ENCODE measurements at places on chromosomes 12 and 14.
A peak's percentile ranks its signal among the peaks of the same experiment; 100 is the strongest.

- DNase-seq: no peak
Measured at GRCh38 chr12:78719721-78720120, 144.9 kb upstream of the SYT1 start.

- DNase-seq: no peak
Measured at GRCh38 chr12:27682534-27682933, 13.7 kb upstream of the REP15 start.

- DNase-seq: no peak
Measured at GRCh38 chr14:103463149-103463548, 59.5 kb downstream of the CKB start.

GRCh38 chr12:122166422-122167349, 7.3 kb downstream of the IL31 start:
- no peak for DNase-seq

- DNase-seq: peak; percentile 56
Measured at GRCh38 chr12:30753751-30754382, 884 bp downstream of the CAPRIN2 start.

GRCh38 chr14:94051115-94051514, 25.0 kb downstream of the OTUB2 start:
- no peak for DNase-seq

DNA sequence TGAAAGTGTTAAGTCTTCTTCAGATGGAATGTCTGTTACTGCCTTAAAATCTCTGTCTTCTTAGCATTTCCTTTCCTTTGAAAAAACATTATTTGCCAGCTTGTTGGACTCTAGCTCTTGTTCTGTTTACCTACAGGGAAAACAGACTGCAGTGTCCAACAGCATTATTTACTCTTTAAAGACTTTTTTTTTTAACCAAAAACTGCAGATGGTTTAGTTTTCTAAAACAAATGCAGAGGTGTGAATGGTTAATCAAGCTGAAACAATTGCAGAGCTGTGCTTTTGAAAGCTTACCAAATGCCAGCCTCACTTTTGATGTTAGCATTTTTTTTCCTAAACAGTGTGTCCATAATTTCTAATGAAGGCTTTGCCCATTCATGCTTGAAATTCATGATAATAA, 323.3 kb downstream of the TMEM117 start:
- DNase-seq: no peak

GRCh38 chr12:6775185-6776174, 3.2 kb downstream of the LAG3 start:
- no peak for DNase-seq

DNA sequence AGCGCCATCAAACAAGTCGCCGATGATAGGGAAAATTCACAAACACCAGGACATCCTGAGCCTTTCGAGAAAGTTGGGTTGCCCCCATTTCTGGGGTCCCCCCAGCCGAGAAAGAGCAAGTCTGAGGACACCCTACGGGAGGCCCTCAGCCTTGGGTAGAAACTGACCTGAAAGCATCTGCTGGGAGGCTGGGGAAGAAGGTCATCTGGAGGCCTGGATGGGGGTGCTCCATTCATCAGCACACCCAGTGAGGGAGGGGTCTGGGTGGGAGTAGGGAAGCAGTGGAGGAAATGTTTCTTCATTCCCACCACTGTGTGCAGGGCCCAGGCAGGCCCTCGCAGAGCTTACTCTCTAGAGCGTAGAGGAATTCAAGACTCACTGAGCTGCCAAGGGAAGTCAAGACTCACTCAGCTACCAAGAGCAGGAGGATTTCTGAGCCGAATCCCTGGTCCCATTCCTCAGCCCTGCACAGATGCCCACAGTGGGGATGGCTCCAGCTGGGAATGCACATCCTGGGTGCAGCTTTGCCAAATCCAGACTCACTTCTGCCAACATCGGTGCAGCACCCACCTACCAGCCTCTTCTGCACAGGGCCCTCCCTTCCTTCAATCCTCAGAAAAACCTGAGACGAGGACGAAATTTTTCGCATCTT, 38.1 kb downstream of the DIO3 start:
- DNase-seq: no peak

- DNase-seq: no peak
Measured at GRCh38 chr12:21642707-21643389, 14.8 kb downstream of the LDHB start.

GRCh38 chr14:68734231-68734732, 58.6 kb downstream of the ZFP36L1 start:
- DNase-seq: no peak

- no peak for DNase-seq
Measured at GRCh38 chr12:112810235-112810917, 18.8 kb downstream of the RPH3A start.

GRCh38 chr14:30195941-30196340, 268.3 kb upstream of the PRKD1 start:
- DNase-seq: no peak

Data from SJCRH30 (cell line).